Left ventricle myocardium inferior (tissue), 1 donor: ENCODE measurements at places on chromosomes 1 and 21. TPM values are rescaled to one million over a fixed set of nuclear protein-coding genes. Genes with fewer than 3 reads are reported as not detected.

The TSACC gene
- 0.58 TPM for total RNA-seq

The VHLL gene
- total RNA-seq, result not detected

GRCh38 chr21:33441489-33442477 lies 38.0 kb downstream of the TMEM50B start:
- DNase-seq, result peak; percentile 47

- DNase-seq, result peak; percentile 70
These were observed 59.8 kb downstream of the CAPN2 start for GRCh38 chr1:223771814-223772770.

DNA sequence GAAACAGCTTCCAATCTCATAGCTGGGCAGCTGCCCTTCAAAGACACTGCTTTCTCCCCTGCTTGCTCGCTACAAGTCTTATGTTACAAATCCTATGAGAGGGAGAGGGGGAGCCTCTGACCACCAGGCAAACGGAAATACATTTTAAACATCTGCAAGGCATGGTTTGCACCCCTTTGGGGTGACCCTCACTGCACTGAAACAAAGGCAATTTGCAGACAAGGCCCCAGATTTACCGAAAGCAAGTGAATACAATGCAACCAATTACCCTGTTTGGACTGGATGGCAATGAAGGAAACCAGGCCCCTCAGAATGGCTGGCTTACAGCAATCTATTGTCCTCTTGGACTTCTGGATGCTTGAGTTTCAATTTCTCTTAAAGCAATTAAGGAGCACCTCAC lies 11.8 kb upstream of the ATP13A2 start:
- DNase-seq, result no peak

- no peak for DNase-seq
These were observed 241.1 kb downstream of the PDE4B start for GRCh38 chr1:66033781-66034180.

DNA sequence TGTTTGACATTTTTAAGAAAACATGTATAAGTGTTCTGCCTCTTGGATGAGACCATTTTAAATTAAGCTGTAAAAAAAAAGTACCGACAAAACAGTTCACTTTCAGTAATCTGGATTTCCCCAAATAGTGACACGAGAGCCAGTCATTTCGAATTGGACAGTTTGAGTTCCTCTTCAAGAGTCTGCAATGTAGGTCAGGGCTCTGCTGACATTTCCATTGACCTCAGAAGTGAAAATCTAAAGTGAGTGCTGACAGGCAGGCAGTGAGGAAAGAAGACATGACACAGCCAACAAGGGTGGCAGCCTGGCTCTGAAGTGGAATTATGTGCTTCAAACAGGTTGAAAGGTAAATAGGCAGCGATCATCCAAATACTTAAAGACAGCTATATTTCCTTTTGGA lies at the start of gene IL23R:
Gene IL23R, plus strand, starts transcription at position 259 of the 400 bp plus-strand sequence. CDS start 1,667 bp downstream, outside the sequence.
- peak; percentile 22 for DNase-seq

- DNase-seq, result no peak
These were observed 12.1 kb upstream of the SGIP1 start for GRCh38 chr1:66521721-66522365.

DNA sequence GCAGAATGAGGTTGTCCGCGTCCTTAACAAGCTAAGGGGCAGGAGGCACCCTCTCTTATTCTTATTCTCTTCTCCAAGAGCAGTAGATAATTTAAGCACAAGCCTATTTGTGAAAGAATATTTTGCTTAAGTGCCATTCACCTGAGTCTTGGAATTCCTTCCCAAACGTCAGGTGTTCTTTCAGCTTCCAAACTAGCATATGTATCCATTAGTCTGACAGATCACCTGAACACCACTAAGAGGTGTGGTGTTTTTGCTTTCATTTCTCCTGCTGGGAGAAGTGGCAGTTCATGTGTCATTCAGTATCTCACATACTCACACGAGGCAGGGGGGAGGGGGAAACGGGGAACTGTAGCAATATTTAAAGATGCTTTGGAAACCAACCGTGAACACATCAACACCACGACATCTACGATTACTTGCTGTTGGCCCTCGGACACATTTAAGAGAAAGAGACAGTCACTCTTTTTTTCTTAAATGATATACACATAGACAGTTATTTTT lies 45.5 kb upstream of the RBM15 start:
- DNase-seq, result no peak

GRCh38 chr1:100400404-100400803 lies 48.1 kb downstream of the CDC14A start:
- peak; percentile 38 for DNase-seq

DNA sequence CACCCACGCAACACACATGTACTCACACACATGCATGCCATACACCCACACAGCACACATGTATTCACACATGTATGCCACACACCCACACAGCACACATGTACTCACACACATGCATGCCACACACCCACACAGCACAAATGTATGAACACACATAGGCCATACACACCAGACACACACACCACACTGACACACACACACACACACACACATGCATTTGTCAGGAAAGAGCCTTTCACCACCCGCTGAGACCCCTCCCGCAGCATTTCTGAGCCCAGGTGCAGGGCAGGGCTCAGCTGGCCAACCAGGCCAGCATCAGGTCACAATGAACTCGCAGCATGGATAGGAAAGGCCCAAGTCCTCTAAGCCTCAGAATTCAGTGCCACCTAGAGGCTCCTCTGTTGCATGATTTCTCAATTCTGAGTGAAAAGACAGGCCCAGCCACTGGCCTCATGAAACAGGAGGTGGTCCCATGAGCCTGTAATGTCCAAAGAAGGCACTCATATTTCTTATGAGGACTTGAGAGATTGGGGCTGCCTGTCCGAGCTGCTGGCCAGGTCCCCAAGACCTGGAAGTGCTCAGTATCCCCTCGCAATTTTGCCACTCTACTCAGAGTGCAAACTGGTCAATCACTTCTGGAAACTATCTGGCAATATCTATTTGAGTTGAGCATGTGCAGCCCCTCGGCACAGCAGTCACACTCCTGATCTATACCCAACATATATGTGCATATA lies 57.3 kb downstream of the PSMG1 start:
- DNase-seq, result no peak

GRCh38 chr1:113041569-113042284 lies 31.3 kb upstream of the LRIG2 start:
- DNase-seq, result no peak

DNA sequence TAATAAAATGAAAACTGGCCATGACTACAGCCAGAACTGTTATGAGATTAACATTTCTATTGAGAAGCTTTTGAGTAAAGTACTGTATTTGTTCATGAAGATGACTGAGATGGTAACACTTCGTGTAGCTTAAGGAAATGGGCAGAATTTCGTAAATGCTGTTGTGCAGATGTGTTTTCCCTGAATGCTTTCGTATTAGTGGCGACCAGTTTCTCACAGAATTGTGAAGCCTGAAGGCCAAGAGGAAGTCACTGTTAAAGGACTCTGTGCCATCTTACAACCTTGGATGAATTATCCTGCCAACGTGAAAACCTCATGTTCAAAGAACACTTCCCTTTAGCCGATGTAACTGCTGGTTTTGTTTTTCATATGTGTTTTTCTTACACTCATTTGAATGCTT lies 164.0 kb downstream of the NEK7 start:
- DNase-seq, result no peak

- no peak for DNase-seq
These were observed 112.9 kb upstream of the RAB3GAP2 start for GRCh38 chr1:220385158-220385557.
